Sciatic nerve (tissue), 2 donors: ENCODE measurements at places on chromosomes 6 and 20.

- DNase-seq: no peak
These were observed 119.5 kb downstream of the SCAF8 start for GRCh38 chr6:154852687-154853086.

DNA sequence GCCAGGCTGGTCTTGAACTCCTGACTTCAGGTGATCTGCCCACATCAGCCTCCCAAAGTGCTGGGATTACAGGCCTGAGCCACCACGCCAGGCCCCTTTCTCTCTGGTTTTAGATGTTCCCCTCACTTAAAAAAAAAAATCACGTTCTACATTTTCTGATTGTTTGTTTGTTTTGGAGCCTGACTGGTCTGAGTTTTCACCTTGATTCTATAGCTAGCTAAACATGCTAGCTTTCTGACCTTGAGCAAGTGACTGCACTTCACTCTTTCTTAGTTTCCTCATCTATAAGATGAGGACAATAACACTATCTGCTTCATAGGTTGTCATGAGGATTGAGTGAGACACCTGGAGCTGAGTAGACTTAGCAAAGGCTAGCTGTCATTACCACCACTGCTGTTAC lies 43.7 kb downstream of the SHLD1 start:
- no peak for DNase-seq

DNA sequence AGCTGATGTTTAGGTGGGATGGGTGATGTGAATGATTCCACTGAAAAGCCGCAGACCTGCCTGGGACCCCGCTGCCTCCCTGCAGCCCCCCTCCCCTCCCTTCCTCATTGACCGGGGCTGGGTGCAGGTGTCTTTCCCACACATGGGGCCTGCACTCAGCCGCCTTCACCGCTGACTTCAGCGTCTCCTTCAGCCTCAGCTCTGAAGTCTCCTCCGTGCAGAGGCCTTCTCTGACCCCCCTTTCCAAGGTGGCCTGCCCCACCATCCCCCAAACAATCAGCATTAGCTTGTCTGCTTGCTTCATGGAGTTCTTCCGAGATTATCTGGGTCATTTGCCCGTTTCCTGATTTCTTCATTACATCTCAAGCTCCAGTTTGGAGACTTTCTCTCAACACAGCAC lies 140.7 kb downstream of the SMOC2 start:
- no peak for DNase-seq

GRCh38 chr6:116447496-116448011 lies 13.6 kb upstream of the CALHM6 start:
- DNase-seq: no peak

GRCh38 chr6:13923527-13924145 lies 1.1 kb upstream of the RNF182 start:
- DNase-seq: no peak

DNA sequence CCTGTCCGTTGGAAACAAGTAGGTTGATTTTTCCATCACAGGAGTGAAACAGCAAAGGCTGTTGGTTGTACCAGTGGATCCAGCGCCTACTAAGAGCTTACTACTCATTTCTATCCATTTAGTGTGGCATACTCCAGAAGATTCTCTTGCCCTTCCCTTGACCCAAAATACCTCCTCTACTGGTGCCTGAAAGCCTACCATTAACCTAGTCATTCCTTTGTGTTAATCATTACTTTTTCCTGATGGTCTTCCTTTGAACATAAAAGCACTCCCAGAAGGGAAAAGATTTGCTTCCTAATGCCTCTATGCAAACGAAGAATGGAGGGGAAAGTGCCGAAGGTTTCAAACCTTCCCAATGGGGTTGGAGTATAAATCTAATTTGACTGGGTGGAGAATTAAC lies 123.3 kb downstream of the QRSL1 start:
- no peak for DNase-seq

DNA sequence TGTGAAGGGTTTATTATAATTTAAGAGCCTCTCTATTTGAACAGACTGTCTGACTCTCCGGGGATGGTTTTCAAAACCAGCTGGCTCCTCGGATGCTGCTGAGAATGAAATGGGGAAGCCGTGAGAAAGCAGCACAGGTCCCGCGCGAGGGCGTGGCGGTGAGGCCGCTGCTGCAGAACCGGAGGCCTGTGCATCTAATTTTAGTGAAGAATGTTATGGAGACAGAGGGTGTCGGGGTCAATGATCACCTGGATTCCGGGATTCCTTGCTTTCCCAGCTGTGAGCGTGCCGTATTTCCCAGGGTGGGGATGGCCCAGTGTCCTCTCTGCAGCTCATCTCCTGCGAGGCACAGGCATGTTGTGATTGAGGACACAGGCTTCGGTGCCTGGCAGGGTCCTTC lies 348.0 kb downstream of the CDH4 start:
- DNase-seq: no peak

DNA sequence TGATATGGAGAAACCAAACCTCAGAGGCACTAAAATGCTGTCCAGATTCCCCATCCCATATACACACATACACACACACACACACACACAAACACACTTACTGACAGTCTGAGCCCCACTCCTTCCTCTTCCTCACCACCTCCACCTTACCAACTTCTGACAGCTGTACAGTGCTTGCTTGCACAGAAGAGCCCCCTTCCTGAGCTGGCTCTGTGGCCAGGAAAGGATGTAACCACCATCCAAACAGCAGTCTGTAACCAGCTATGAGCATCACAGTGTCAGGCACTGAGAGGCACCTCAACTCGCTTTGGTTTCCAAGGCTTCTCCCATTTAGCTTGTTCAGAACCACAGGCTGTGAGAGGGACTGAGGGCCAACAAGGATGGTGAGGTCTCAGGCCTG lies 5.9 kb upstream of the C6orf136 start:
- DNase-seq: no peak

DNA sequence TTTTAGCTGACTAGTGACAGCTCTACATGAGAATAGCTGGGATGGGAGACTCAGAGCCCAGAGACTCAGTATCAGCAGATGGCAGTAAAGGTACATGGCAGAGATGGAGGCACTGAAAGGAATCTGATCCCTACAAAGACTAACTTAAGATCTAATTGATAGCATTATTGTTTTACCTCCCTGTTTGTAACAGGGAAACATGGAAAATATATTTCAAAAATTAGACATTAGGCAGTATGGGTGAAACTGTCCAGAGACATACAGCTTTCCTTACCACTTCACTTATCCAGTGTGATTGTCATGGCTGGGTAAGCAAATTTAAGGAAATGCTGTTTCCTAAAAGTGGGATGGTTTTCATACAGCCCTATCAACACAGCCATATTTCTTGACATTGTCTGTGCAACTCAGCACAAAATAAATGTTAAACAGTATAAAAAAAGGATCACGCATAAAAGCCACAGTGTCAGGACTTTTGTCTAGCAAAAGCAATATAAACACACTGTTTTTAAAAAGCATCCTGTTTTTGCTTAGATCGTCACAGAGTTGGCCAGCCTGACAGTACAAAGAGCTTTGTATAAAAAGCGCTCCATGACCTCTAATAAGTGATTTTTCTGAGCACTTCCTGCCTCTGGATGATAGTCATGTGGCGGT lies 376.9 kb downstream of the PHF3 start:
- DNase-seq: no peak

GRCh38 chr20:63740627-63741353 lies 1.2 kb downstream of the SLC2A4RG start:
- peak; percentile 98 for DNase-seq

DNA sequence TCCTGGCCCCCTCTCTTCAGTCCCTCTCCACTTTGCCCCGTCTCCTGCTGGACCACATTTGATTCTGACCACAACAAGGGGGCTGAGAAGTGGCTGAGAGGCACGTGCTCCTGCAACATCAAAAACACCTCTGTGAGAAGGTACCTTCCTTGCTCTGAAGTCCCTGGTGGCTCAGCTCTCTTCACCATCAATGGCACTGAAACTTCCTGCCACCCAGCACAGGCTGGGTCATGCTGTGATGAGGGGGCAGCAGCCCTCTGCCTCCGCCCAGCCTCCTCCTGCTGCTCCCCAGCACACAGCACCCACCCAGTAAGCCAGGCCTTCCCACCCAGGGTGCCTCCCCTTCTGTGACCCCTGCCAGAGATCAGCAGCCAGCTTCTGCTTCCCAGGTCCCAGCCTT lies 10.3 kb downstream of the ZMYND8 start:
- DNase-seq: no peak

DNA sequence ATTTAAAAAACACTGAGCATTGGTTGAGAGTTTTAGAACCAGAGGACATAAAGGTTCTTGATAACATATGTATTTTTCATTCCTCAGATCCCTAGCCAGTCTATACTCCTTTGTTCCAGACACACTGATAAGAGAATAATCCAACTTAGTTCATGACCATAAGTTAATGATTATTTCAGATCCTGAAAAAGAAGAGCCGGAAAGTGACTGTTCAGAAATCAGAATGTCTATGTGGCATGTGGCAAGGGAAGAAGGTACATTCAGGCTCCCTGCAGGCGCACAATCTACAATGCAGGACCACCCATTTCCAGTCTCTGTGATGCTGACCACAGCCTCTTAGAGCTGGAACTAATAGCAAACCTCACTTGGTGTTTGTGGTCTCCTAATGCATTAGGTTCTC lies 666.7 kb upstream of the AGPAT4 start:
- DNase-seq: no peak

- DNase-seq: no peak
These were observed 575.4 kb downstream of the TFAP2B start for GRCh38 chr6:51394061-51394460.

GRCh38 chr6:39818695-39819094 lies 26.5 kb downstream of the DAAM2 start:
- no peak for DNase-seq

- no peak for DNase-seq
These were observed 713.4 kb downstream of the CD109 start for GRCh38 chr6:74409447-74409846.

- DNase-seq: no peak
These were observed 21.2 kb downstream of the MRPS18A start for GRCh38 chr6:43666196-43666920.

GRCh38 chr20:31721408-31722256 lies 1.0 kb downstream of the BCL2L1 start:
- DNase-seq: peak; percentile 69

DNA sequence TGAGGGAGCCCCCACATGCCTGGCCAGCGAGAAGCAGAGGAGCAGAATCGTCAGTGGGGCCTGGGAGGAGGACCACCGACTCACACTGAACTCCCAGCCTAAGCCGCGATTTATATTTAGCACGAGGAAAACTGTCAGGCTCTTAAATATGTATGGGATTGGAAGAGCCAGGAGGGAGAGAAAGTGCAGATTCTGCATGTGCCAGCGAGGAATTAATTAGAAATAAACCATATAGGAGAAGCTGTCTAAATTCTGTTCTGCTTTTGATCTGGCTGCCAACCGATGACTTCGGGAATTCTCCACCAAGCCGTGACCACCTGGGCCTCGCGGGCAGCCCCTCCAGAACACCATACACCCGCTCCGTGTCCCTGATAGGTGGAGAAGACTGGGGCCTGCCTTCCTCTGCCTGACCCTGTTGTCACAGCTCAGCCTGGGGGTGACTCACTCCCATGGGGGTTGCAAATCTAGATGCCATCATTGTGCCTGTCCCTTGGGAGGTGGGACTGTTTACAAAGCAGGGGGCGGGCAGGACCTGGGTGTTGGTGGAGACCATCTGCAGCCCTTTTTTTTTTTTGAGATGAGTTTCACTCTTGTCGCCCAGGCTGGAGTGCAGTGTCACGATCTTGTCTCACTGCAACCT lies 91.1 kb upstream of the PMEPA1 start:
- no peak for DNase-seq

DNA sequence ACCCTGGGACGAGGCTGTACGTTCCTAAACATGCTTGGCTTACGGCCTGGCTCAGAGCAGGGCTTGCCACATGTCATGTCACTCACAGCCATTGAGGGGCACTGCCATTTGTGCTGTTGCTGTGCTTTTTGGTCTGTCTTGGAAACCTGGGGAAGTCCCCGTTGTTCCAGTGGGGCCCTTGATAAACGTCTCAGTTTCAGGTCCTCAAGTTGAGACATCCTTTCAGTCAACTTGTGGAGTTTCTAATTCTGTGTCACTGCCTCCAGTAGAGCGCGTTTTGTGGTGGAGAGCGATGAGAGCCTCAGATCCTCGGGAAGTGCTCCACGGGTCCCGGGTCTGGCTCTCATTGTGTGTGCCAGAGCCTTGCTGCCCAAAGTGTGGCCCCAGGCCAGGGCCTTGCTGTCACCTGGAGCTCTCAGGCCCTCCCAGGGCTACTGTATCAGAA lies 43.0 kb upstream of the CCR6 start:
- no peak for DNase-seq

DNA sequence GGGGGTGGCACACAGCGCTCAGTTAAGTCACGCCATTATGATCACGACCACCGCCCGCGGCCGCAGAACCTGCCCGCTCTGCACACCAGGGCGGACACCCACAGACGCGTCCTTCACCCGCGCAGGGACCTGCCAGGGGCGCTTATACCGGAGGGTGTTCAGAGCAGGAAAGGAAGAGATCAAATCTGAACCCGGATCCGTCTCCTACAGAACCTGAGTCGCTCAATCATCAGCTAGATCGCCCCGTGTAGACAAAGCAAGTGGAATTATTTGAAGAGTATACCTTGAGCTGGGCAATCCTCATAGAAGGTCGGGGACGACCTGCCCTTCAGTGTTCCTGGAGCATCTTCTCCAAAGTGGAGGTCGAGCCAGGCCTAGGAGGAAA lies 14.4 kb upstream of the ZNF217 start:
- DNase-seq: no peak

GRCh38 chr20:46740214-46740609 lies 30.8 kb downstream of the SLC2A10 start:
- DNase-seq: no peak

DNA sequence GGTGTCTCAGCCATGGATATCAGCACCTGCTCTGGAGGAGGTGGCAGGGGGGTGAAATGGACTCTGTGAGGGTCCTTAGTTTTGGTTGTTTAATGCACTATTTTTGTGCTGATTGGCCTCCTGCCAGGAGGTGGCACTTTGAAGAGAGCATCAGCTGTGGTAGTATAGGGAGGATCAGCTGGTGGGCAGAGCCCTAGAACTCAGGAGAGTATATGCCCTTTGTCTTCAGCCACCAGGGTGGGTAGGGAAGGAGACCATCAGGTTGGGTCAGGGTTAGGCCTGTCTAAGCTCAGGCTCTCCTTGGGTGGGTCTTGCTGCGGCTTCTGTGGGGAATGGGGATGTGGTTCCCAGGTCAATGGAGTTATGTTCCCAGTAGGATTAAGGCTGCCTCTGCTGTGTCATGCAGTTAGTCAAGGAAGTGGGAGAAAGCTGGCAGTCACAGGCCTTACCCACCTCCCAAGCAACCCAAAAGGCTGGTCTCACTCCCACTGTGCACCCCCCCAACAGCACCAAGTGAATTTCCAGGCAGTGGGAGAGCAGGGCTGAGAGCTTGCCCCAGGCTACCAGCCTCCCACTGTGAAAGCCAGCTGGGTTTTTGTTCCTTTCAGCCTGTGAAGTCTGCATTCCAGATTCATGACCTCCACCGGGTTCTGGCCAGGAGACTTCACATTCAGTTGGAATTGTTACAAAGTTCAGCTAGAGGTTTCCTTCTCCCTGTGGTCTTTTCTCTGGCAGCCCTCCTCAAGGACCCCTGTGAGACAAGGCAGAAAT lies 5.7 kb upstream of the OSTM1 start:
- DNase-seq: no peak
